ENCODE measurements at places on chromosomes 13 and 19.

- no peak overlapping the region for H3K27ac ChIP-seq
- no peak for DNase-seq
- H3K27me3 ChIP-seq = peaks cover 2% of the 10 kb centered on the region
- no peak overlapping the region for H3K4me3 ChIP-seq
- H3K4me1 ChIP-seq = no peaks in the 10 kb centered on the region
Observed at GRCh38 chr19:6654347-6655310, 15.3 kb downstream of the TNFSF14 start.

DNA sequence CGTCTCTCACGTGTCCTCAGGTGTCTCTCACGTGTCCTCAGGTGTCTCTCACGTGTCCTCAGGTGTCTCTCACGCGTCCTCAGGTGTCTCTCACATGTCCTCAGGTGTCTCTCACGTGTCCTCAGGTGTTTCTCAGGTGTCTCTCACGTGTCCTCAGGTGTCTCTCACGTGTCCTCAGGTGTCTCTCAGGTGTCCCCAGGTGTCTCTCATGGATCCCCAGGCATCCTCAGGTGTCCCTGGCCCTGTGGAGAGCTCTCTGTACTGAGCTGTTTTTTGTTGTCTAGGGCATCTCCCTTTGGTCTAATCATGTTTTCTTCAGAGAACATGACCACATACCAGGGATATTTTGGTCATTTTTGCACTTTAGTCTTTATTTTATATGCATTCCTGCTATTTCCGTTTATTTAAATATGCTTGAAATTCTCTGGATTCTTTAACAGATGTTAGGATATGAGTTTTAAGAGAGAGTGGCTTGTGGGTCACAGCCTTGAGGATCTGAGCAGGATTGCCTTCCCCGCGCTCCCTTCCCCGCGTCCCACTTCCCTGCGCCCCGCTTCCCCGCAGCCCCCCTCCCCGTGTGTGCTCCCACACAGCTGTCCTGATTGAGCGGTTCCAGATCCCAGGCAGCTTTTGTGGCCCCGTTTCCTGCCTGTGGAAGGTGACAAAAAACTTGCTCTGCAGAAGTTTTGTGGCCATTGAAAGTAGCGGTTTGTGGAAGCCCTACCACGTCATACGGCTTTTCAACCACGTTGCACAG is 31.9 kb downstream of the ATP4B start:
- H3K27ac ChIP-seq = no peak overlapping the region
- no peaks in the 10 kb centered on the region for H3K27me3 ChIP-seq
- H3K4me3 ChIP-seq = no peak overlapping the region
- DNase-seq = peak; percentile 25
- H3K36me3 ChIP-seq = peaks cover 10% of the 10 kb centered on the region

DNA sequence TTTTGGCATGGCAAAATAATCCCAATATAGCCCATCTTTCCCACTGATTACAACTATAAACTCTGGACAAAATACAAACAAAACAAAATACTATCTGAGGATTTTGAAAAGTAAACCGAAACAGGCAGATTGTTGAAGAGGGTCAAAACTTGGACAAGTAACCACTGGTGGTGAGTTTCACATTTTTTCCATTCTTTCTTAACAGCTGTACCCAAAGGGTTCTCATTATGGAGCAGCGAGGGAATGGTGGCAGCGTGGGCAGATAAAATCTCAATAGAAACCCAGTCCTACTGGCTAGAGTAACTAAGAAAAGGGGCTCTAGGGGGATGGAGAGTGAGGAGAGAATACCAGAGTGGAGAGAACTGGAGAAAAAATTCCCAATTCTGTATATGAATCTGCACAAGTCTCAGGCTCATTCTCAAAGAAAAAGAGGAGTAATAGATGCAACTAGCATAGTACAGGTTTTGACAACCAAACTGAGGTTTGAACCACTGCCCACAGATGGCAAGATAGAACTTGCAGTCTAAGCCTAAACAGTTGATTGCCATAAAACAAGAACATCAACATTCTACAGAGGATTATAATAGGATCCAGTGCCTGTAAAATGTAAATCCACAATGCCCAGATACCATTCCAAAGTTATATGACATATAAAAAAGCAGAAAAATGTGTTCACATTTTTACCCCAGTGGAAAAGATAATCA is 284.5 kb downstream of the KCNRG start:
- H3K4me3 ChIP-seq = no peak overlapping the region
- DNase-seq = no peak
- H3K27me3 ChIP-seq = peaks cover 2% of the 10 kb centered on the region
- no peaks in the 10 kb centered on the region for H3K4me1 ChIP-seq
- H3K36me3 ChIP-seq = no peaks in the 10 kb centered on the region
- no peak overlapping the region for H3K27ac ChIP-seq

DNA sequence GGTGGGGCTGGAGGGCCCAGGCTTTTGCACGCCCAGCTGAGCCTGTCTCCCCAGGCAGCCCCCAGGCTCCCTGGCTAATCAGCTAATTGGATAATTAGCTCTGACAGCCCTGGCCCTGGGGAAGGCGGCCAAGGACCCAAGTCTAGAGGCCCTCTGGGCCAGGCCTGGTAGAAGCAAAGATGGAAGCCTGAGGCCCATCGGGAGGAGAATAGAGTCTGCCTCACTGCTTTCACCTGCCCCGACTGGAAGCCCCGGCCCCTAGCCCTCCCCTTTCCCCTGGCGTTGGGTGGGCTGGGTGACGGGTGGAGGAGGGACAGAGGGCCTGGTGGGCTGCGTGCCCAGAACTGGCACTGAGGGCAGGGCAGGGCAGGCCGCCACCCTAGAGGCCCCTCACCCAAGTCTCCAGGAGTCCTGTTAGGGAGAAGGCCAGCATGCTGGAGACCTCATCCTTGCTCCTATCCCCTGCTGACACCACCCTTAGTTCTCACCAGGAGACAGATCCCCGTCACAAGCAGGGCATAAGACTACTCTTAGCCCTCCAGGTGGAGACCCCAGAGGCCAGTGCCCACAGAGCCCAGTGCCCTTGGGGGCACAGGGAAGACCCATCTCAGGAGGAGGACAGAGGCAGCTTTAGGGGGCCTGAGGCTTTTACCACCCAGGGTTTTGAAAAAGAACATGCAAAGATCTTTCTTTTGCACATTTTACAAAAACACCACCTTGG is 12.0 kb downstream of the LYL1 start:
- no peak overlapping the region for H3K4me3 ChIP-seq
- no peaks in the 10 kb centered on the region for H3K36me3 ChIP-seq
- DNase-seq = no peak
- H3K27me3 ChIP-seq = no peaks in the 10 kb centered on the region
- H3K27ac ChIP-seq = no peak overlapping the region

DNA sequence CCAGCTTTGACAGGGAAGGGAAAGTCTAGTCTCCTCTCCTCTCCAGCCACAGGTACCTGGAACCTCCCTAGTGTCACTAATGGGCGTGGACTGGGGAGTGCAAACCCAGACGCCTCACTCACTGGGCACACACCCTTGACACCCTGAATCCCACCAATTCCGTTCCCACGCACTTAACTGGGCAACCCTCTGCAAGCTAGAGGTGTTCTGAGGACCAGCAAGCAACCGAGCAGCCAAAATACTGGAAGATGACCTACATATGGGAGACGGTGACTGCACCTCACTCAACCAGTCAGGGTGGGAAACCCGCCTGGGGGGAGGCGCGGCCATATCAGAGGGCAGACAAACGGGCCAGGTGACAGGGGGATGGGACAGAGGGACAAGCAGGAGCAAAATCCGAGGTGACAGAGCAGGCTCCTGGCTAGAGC is 991 bp downstream of the ABHD17A start:
- H3K36me3 ChIP-seq = peaks cover 1% of the 10 kb centered on the region
- peaks cover 27% of the 10 kb centered on the region for H3K4me1 ChIP-seq
- no peaks in the 10 kb centered on the region for H3K27me3 ChIP-seq
- peak overlapping the region; percentile 78 for H3K27ac ChIP-seq

DNA sequence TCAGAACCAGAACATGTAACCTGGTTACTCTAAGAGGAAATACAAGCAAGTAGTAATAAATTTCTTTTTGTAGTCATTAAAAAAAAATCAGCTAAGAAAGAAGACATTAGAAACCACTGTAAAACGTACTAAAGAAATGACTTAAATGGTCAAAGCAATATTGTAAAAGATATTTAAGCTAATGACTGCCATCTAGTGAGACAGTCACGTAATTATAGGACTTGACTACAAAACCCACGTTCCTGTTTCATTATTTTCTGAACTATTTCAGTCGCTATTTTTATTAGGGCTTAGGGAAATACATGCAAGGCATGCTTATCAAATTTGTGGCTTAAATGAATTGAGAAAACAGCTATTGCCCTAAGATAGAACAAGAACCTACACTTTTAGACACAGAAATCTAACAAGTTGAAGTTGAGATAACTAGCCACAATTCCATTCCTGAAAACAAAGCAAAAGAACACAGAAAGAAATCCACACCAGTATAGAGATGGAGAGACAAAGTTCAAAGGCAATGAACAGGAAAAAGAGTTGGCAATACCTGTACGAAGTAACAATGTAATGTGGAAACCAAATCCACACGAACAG is 17.9 kb downstream of the ALG5 start:
- DNase-seq = peak; percentile 75
- no peaks in the 10 kb centered on the region for H3K27me3 ChIP-seq
- peaks cover 2% of the 10 kb centered on the region for H3K36me3 ChIP-seq
- H3K4me3 ChIP-seq = no peak overlapping the region
- H3K4me1 ChIP-seq = no peaks in the 10 kb centered on the region
- no peak overlapping the region for H3K27ac ChIP-seq

GRCh38 chr13:32497589-32497988 is 41.0 kb downstream of the N4BP2L2 start:
- no peaks in the 10 kb centered on the region for H3K4me1 ChIP-seq
- no peaks in the 10 kb centered on the region for H3K27me3 ChIP-seq
- no peak overlapping the region for H3K27ac ChIP-seq
- H3K36me3 ChIP-seq = no peaks in the 10 kb centered on the region
- no peak for DNase-seq

GRCh38 chr13:51885651-51886050 is 23.9 kb downstream of the CCDC70 start:
- H3K4me3 ChIP-seq = no peak overlapping the region
- no peaks in the 10 kb centered on the region for H3K36me3 ChIP-seq
- no peak for DNase-seq
- no peaks in the 10 kb centered on the region for H3K4me1 ChIP-seq
- H3K27ac ChIP-seq = no peak overlapping the region
- no peaks in the 10 kb centered on the region for H3K27me3 ChIP-seq

DNA sequence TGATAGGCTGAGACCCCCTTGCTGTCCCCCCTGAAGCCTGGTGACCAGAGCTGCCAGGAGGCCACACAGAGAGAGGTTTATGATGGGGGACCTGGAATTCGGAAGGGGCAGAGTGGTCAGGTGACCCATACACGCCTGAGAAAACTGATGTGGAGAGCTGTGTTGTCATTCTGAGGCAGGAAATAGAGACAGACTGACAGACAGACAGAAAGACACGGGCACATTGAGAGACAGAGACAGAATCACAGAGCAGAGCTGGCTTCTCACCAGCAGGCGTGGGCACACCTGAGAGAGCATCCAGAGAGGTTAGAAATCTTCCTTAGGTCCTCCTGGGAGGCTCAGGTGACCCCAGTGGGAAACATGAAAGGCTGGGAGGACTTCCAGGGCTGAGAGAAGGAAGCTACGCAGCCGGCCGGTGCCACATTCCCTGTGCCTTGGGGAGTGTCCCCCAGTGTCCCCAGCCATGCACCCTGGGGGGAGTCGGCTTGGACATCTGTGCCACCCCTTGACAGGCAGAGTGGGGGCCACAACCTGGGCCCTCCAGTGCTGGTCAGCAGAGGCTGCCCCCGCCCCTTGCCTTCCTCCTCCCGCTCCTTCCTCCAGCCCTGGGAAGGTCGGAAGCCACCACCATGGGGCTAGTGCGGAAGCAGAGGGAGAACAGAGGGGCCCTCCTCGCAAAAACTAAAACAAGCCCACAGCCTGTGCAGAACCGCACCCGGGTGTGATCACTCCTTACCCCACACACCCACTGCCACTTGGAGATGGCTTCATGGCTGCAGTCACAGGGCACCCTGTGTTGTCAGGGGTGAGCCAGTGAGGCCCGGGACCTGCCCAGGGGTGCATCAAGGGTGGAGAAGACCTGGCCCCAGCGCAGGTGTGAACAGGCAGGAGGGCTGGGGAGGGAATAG is 2.2 kb downstream of the FFAR1 start:
- no peak overlapping the region for H3K4me3 ChIP-seq
- H3K27me3 ChIP-seq = no peaks in the 10 kb centered on the region
- H3K36me3 ChIP-seq = no peaks in the 10 kb centered on the region

DNA sequence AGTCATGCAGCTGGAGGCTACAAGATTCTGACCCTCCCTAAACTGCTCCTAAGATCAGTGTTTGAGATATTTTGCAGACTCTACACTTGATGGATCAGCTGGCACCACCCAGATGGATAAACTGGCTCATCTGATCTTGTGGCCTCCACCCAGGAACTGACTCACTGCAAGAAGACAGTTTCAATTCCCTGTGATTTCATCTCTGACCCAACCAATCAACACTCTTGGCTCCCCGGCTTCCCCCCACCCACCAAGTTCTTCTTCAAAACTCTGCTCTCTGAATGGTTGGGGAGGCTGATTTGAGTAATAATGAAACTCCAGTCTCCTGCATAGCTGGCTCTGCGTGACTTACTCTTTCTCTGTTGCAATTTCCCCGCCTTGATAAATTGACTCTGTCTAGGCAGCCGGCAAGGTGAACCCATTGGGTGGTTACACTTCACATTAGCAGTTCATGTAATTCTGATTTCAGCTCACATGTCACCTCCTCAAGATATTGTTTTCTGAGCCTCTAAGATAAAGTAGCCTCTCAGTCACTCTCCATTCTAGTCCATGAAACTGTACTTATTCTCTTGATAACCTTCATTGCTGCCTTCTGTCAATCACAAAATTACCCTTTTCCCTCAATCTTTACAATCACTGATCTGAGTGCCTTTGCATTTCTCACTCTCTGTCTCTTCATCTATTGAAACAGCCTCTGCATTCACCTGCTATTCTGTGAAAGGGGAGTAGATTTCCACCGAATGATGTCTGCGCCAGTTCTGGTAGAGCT is 9.9 kb upstream of the FPR3 start:
- H3K36me3 ChIP-seq = no peaks in the 10 kb centered on the region
- no peaks in the 10 kb centered on the region for H3K27me3 ChIP-seq
- no peaks in the 10 kb centered on the region for H3K4me1 ChIP-seq
- no peak for DNase-seq

DNA sequence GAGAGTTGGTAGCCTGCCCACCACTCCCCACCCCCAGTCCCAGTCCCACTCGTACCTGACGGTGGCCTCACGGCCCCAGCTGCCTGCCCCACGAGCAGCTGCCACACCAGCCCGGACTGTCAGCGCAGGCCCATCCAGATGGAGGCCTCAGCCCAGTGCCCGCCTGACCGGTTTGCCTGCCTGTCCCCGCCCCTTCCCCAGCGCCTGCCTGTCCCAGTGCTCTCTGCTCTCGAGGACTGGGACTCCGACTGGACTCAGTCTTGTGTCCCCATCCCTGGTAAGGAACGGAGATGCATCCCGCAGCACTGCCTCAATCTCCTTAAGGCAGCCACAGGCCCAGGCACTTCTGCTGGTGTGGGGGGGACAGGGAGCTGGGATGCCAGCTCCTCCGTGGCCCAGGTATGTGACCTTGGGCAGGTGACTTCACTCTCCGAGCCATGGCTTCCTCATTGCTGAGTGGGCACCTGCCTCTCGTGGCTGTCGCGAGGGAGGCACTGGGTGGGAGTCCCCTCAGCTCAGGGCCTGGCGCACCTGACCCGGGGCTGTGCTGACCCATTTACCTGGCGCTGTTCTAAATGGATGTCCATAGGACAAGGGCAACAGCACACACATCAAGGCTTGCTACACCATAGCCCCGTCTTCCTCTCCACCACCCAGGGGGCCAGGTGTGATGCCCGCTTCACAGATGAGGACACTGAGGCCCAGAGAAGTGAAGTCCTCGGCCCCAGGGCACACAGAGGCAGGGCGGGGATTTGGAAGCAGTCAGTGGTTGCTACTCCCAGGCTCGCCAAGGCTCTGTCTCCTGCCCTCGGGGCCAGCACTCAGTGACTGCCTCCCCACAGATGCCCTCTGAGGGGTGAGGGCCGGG is at the start of gene NKPD1:
TSS of gene NKPD1 (minus strand) at position 113 of the 868 bp plus-strand sequence. CDS start 832 bp downstream, outside the sequence.
- no peak for DNase-seq
- no peaks in the 10 kb centered on the region for H3K27me3 ChIP-seq
- H3K4me1 ChIP-seq = peaks cover 6% of the 10 kb centered on the region

Measured in endothelial cell of umbilical vein (primary cell).